ENCODE measurements at places on chromosomes 1 and 21.

DNA sequence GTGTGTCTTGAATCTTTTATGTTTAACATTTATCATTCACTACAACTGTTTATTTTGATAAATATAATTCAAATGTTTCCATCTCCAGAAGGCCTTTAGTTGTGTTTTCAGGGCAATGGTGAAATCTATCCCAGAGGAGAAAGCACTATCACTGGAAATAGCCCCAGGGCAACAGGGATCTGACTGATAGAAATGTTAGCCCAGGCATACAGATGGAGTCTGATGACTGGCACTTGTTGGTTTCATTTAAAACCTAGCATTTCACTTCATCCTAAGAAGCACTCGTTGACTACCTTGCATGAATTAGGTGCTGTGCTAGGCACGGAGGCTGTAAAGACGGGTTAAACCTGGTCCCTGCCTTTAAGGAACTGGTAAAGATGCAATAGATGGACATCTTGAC, 103.1 kb downstream of the C1orf21 start:
- no peak for DNase-seq

DNA sequence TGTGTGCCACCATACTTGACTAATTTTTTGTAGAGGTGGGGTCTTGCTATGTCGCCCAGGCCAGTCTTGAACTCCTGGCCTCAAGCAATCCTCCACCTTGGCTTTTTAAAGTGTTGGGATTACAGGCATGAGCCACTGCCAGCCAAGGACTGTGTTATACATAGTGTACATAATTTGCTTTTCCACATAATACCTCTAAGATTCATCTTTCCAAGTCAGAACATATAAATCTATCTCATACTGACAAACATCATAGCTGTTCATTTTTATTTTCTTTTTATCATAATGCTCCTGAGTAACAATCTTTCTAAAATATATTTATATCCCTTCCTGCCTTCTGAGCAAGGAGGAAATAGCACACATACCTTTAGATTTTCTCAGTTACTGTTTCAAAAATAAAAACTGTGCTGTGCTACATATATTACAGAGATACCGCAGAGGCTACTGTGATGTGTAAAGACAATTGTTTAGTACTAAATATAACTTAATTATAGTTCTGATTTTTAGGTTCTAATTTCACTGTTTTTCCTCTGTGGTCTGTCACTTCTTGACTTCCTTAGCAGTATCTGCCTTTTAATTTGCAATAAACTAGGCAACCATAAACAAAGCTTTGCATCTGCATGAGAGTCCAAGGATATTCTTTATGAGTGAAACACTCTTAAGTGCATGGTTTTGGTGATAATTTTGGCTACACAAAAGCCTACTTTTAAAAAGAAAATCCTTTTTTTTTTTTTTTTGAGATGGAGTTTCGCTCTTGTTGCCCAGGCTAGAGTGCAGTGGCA, 59.3 kb downstream of the EYA3 start:
- DNase-seq = no peak

- no peak for DNase-seq
These were observed 26.8 kb downstream of the EGLN1 start for GRCh38 chr1:231395076-231395997.

DNA sequence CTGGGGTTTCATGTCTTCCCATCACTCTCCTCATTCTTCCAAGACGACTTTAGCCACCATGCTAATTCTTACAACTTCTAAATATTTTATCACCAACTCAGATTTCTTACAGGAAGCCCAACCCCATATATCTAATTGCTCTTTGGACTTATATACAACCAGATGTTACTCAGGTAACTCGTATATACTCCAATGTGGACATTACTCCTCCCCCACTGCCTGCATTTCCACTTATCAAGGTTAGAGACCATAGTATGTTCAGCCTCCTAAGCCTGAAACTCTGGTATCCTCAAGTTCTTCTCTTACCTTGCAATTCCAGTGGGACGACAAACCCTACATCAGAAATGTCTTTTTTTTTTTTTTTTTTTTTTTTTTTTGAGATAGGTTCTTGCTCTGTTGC, 2.7 kb upstream of the RCC1 start:
- DNase-seq = no peak

DNA sequence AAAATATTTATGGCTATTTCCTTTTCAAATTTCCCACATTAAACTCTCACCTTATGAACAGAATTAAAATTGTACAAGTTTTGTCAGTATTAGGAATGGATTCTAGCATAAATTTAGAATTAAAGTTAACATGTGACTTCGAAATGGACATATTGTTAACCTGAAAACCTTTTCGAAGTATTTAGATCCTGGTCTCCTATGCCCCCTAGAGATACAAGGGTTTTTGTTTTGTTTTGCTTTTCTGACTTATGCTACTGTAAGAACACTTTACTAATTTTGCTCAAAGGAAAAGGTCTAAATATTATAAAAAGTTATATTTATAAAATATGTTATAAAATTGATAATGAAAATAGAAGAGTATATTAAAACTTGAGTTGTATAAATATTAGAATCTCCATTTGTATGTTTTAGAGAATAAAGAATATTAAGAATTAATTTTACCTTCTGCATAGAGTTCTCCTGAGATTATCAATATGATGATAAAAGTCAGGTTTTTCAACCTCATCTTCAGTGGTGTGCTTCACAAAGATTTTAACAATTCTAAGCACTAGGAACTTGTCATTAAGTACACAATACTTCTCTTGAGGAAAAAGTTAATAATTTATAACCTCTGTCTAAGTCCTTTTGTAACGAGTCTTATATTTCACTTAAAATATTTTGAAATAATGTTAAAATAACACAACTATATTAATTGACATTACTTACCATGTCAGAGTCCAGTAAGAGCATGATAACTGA, at the start of gene F13B:
Gene F13B (minus strand): TSS at position 542 of the 738 bp plus-strand sequence. CDS start 37 bp downstream, at position 505.
- DNase-seq = no peak

DNA sequence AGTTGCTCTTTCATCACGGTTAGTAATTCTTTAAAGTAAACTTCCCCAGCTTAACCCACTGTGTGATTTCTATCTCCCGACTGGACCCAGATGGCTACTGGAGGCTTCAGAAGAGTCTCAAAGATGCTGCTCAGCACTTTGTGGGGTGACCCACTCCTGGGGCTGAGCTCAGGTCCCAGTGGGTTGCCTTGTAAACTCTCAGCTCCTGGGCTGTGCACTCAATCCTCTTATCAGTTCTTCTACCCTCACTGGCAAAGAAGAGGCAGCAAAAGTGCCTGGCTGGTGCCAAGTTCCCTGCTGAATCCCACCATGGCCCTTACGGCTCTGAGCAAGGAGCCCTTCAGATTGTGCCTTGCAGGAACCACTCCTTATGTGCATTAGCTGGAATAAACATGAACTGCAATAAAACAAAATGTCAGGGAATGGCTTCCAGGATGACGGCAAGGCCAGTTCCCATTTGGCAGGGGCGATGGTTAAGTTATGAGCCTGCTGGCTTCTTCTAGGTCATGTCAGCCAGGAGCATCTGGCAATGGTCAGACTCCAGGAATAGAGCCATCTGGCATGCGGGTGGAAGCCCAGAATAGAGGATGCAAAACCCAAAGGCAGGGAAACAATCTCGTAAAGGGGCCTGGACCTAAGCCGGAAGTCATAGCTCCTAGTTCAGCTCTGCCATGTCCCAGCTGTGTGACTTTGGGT, 6.8 kb downstream of the MYOC start:
- DNase-seq = no peak

DNA sequence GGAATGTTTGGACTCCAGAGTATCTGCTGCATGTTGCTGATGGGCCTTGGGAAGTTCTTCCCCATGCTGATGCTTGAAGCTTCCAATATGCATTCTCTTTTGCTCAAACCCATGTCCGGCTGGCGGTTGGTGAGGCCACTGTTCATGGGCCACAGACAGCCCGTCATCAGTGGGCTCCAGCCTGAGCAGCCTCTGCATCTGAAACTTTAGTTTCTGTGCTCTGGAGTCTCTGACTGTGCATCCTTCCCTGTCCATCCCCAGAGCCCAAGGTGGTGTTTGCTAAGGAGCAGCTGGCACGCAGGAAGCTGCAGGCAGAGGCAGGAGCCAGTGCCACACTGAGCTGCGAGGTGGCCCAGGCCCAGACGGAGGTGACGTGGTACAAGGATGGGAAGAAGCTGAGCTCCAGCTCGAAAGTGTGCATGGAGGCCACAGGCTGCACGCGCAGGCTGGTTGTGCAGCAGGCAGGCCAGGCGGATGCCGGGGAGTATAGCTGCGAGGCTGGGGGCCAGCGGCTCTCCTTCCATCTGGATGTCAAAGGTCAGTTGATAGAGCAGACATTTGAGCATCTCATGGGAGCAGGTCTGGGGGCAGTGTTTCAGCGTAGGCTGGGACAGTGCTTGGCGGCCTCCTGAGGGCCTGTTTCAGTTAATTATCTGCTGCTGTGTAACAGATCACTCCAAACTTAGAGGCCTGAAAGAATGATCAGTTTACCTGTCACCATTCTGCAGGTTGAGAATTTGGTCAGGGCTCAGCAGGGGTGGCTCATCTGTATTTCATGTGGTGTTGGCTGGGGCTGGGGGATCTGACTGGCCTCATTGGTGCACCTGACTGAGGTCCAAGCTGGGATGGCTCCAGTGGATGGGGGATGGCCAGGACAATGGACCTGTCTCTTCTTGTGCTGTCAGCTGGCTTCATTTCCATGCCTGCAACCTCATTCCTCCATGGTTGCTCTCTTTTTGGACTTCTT, 16.6 kb downstream of the OBSCN start:
- DNase-seq = no peak

DNA sequence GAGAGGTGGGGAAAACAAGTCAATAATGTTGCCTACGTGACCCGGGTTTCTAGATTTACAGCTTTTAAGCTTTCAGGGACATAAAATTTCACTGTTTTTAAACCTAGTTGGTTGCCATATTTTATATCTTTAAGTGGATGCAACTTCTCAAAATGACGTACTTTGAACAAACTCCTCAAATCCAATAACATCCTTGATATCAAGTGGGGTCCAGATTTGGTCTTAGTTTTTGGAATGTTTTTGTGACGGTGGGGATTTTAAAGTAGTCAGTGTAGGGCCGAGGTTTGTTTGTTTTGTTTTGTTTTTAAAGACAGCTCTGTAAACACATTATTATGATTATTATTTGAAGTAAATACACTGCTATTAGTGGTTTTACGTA, 453 bp downstream of the CDKN2C start:
- no peak for DNase-seq

- DNase-seq = no peak
These were observed 54.6 kb downstream of the TGFBR3 start for GRCh38 chr1:91831132-91831930.

DNA sequence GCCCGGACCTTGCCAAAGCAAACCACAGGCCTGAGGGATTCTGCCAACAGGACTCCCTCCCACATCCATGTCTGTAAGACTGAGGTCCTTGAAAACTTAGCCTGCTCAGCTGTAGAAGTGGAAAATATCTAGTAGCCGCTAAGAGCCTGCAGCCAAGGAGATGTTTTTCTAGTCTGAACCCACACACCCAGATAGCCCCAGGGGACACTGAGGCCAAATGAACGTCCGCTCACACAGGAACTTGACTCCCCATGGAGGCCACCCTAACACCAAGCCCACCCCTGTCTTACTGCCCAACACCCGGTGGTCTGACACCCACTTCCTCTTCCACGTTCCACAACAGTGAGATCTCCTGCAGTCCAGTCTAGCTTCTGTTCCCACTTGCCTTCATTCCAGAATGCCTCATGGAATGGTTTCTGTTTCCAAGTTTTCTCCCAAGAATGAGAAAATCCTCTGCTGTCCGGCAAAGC, 174.8 kb downstream of the PLPP3 start:
- DNase-seq = no peak

GRCh38 chr1:43994794-43995790, 3.7 kb downstream of the CCDC24 start:
- DNase-seq = no peak

GRCh38 chr1:22315315-22316078, 136.2 kb upstream of the ZBTB40 start:
- DNase-seq = no peak

DNA sequence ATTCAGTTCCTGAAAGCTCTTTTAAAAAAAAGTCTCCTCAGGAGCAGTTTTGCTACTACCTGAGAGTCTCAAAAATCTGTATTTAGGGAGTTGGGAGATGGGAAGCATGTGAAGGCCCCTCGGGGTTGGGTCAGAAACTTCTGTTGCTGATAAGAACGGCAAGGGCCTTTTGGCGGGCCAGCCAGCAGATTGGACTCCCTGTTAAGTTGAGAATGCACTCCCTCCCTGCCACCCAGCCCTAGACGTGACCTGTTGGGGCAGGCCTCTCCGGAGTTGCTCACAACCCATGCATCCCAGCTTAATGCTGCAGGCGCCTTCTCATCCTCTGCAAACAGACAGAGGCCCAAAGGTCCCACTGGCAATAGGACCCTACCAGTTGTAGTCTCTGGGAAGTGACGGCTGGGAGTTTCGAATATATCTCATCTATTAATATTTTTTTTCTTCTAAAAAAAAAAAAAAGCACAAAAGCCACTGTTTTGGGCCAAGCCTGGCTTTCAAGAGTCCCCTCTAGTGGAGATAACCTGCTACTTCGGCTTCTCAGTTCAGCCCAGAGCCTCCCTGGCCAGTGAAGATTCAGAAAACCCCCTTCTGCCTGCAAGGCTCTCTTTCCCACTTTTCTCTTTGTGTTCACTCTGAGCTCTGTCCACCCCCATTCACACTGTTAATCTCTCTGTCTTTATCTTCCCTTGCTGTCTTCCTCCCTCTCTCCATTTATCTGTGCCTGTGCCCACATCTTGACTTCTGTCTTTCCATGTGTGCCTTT, 5.3 kb downstream of the PLXNA2 start:
- no peak for DNase-seq

- no peak for DNase-seq
These were observed 43.5 kb upstream of the SDC3 start for GRCh38 chr1:30952098-30952497.

DNA sequence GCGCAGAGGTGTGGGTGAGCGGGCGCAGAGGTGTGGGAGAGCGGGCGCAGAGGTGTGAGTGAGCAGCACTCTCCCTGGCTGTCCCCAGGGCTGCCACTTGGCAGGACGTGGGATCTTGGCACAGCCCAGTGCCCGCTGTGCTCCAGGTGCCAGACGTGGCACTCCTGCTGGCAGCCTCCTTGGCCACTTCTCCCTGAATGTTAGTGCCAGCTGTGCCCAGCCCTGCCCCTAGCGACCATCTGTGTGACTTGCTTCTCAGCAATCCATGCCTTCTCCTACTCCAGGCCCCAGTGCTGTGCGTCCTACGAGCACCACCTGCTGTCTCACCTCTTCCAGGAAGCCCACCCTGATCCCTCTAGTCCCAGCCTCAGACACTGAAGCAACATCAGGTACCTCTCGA, 30.5 kb downstream of the KRTAP10-1 start:
- no peak for DNase-seq

DNA sequence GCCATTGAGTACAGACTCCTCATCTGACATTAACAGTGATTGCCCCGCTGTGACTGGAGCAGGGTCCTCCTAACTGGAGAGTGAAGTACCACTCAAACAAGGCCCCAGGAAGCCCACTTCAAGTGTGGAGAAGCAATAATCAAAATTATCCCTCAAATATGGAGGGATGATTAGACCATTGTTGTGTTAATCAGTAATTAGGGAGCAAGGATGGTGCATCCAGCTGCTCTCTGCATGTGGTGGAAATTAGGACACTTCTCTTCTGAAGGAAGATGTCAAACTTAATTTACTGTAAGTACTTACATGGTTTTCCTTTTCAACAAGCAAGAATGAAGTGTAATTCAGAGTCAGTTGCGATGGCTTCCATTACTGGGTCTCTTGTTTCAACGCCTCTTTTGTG, 3.4 kb upstream of the ZP4 start:
- no peak for DNase-seq

GRCh38 chr1:59475737-59476136, 178.8 kb downstream of the FGGY start:
- no peak for DNase-seq

GRCh38 chr1:221078260-221078965, 199.2 kb downstream of the HLX start:
- no peak for DNase-seq

- DNase-seq = peak; percentile 82
These were observed at the start of gene AMIGO1 for GRCh38 chr1:109509176-109510134. AMIGO1 (minus strand) TSS chr1:109509727; CDS start chr1:109508912, 815 bp downstream.
